Bronchial epithelial cell (primary cell): ENCODE measurements at places on chromosomes 13 and 19. TPM values are rescaled to one million over a fixed set of nuclear protein-coding genes. Genes with fewer than 3 reads are reported as not detected.

Gene SLC1A6
- not detected in 2 replicates for total RNA-seq

DNA sequence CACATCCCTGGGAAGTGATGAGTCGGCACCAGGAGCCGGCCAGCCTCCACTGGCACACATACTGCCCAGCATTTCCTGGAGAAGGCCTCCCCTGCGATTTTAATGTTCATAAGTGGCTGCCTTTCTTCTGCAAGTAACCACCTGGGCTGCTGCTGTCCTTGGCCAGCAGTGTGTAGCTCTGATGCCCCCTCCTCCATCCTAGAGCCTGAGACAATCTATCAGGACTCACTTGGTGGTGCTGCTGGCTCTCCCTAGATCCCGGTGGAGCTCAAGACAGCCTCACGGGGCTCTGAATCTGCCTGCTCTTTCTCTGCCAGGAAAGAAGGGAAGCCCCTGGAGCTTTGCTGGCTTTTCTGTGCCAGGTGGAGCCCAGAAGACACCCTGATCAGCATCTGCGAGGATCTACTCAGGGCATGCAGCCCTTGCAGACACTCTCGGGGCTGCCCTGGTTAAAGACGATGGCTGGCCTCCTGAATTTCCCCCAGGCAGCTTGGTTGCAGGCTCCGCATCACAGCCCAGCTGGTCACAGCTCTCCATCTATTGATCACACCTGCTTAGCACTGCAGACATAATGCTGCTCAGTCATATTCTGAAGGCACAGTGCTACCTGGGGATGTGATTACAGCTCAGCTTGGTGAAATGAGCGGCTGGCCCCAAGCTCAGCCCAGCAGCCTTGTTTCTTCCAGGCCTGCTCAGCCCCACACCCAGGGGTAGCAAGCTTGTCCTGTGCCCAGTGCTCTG, 122.3 kb downstream of the ZDHHC20 start:
- DNase-seq, result no peak

- DNase-seq, result no peak
Observed at GRCh38 chr13:98451676-98452470, 125.0 kb downstream of the STK24 start.

- no peak for DNase-seq
Observed at GRCh38 chr13:64709079-64709478, 2521.1 kb downstream of the PCDH9 start.
